Activated naive CD4-positive, alpha-beta T cell treated with Interleukin-2 at 50 U/mL for 16 hours (primary cell): ENCODE measurements at places on chromosomes 6 and 20.

DNA sequence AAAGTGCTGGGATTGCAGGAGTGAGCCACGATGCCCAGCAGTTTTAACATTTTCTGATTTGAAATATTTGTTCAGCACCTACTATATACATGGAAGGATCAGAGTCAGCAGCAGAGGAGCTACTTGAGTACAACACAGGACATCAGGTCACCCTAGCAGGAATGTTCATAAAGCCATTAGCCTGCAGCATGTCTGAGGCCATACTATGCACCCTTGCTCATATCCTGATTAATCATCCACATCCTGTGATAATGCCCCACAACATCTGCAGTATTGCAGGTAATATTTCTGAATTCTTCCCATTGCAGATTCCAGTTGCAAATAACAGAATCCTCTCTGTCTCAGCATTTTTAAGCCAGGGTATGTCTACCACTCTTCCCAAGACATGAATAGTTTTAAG, 171.0 kb upstream of the PRND start:
- DNase-seq: no peak

DNA sequence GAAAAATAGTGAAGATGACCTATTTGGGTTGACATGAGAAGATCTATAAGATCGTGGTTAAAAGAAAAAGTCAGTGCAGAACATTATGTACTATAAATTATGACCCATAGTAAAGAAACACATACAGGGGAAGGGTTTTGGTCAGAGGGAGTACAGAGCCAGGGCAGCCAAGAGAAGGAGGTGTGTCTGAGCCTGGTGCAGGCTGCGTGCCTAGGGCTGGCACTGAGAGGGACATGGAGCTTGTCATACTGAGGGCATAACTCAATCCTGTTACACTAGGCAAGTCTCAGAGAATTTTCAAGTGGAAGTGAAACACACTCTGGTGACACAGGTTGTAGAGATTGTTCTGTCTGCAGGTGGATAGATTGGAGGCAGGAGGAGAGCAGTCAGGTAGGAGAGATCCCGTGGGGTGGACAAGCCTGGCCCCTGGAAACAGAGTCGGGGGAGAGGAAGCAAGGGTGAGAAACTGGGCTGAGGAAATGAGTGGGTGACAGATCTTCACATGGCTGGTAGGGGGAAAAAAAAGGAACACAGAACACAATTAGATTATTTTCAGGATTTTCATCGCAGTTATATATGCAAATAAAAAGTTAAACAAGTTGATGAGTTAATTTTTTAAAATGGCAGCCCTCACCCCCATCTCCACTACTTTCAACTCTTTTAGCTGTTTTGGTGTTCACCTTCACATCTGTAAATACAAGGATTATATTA, 18.5 kb upstream of the RNF39 start:
- DNase-seq: no peak

GRCh38 chr6:68760941-68761676, 126.0 kb downstream of the ADGRB3 start:
- DNase-seq: no peak

GRCh38 chr6:144854654-144855053, 569.5 kb downstream of the UTRN start:
- DNase-seq: no peak

GRCh38 chr6:83430611-83431544, at the start of gene ME1:
Gene ME1, minus strand, starts transcription at chr6:83431051. Its CDS starts 97 bp downstream, at chr6:83430954.
- DNase-seq: peak; percentile 36

GRCh38 chr6:71933881-71934280, 47.5 kb downstream of the RIMS1 start:
- no peak for DNase-seq

DNA sequence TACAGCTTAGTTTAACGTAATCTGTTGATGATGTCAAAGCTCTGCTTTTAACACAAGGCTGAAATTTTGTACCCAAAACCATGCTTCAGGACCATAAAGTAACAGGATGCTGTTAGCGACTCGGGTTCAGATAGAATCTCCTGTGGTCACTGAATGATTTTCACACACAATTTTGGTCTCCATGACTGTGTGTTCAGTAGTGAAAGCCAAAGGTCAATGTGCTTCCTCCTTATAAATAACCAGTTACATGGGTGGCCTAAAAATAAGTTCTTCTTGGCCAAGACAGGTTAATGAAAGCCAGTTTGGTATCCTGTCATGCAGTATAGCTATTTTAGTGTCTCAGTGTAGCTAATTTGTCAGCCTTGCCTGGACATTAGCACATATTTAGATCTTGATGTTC, 19.1 kb upstream of the LOC128125822 start:
- no peak for DNase-seq

- DNase-seq: peak; percentile 60
These were observed 7.5 kb upstream of the GGTLC1 start for GRCh38 chr20:23995905-23996666.

GRCh38 chr20:2149507-2149906, 47.9 kb downstream of the STK35 start:
- DNase-seq: no peak

DNA sequence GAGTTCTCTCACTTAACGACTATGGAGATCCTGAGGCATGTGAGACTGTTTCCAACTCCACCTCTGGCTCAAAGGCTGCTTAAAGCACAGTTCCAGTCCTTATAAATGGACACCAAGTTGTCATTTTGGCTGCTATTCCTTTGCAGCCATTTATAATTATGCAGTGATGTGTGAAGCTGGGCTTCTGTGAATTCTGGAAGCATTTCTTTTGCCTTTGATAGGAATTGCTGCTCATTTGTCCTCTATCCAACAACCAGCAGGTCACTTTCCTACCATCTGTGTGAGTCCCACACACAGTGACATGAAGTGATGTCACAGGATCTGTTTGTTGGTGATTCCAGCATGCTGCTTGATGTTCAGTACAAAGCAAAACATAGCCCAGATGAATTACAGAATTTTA, 28.5 kb upstream of the EFHC1 start:
- no peak for DNase-seq

DNA sequence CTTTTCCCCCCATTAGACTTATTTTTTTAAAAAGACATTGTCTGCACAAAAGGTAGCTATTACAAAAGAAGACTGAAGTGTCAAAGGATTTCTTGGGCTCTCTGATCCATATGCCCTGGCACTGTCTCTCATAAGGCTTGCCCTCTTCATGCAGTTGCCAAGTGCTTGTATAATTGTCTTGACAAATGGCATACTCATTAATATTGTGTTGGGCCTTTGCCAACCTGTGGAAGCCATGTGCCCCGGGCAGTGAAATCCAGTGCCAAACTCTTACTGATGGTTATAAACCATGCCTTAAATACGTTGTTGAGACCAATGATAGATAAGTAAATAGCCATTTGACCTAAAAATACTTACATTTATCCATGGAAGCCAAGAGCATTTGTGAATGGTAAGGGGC, 98.1 kb downstream of the FARS2 start:
- no peak for DNase-seq

- DNase-seq: no peak
These were observed 56.6 kb upstream of the CITED2 start for GRCh38 chr6:139430899-139431601.
